ENCODE measurements at places on chromosomes 7 and 10. TPM values are rescaled to one million over a fixed set of nuclear protein-coding genes. Genes with fewer than 3 reads are reported as not detected.

DNA sequence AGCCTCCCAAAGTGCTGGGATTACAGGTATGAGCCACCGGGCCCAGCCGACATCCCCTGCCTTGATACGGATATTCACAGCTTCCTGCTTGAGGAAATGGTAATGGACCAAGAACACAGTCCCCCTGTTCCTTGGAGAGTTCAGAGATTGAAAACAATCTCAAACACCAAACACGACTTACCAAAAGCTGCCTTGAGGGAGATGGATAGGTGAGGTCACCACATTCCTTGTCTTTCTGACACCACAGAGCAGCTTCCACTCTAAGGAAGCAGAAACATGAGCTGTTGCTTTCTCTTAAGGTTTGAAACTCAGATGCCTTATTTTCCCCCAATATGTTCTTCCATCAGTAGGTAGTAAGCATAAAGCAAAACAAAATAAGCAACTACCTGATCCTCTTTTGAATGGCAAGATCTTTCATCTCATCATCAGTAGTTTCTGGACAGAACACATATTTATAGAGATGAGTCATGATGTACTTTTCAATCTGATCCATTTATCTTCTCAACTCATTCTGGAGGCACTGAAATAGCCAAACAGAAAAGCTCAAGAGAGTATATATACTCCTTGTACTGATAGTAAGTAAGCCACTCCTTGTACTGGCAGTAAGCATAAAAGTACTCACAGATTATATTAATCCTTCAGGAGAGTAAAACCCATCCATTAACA is 199.1 kb upstream of the KCTD7 start:
- DNase-seq: no peak

IGFBP1 gene
- total RNA-seq: not detected

- peak; percentile 98 for DNase-seq
Measured at GRCh38 chr7:95596198-95597063, at the start of gene PDK4. Gene PDK4 (minus strand): TSS chr7:95596516. CDS start chr7:95596293, 223 bp downstream.

GRCh38 chr7:4948402-4948801 is 10.6 kb downstream of the MMD2 start:
- no peak for DNase-seq

GRCh38 chr7:3942816-3943745 is 642.0 kb downstream of the SDK1 start:
- DNase-seq: no peak

ADCY1 gene
- 2.5 TPM for total RNA-seq

DNA sequence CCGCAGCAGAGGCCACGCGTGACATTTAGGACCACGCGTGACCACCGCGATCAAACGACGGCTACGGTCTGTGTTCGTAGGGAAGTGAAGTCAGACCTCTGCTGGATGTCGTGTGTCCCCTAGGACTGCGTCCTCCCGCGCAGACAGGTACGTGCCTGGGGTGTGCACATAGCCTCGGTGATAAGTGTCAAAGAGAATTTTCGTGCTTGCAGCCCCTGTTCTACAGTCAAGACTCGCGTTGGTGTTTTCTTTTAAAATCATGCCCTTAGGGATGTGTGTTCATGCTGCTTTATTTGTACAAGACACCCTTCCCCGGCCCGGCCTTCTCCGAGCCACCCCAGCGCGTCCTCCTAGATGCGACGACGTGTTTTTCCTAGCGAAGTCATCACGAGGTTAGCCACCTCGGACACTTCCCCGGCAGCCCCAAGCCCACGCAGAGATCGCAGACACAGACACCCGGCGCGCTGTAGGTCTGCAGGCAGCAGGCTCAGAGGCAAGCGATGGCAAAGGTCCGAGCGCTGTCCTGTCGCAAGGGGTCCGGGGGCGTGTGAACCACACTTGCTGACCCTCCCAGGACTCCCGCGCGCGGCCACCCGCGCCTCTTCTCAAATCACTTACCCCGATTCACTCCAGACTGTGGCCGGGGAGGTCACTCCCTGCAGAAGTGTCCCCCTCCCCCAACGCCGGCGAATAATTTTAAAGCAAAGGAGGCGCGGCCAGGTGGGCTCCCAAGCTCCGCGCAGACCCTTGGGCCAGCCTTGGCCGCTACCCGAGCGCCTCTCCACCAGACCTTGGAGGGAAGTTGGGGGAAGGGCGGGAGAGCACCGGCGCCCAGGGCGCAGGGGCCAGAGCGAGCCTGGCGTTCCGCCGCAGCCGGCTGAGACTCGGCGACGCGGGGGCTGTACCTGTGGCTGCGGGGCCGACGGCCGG is 552 bp downstream of the MKX start:
- no peak for DNase-seq

- no peak for DNase-seq
Measured at GRCh38 chr10:132870426-132870825, 71.9 kb downstream of the CFAP46 start.

- DNase-seq: no peak
Measured at GRCh38 chr10:95456516-95456915, 104.7 kb downstream of the SORBS1 start.

DNA sequence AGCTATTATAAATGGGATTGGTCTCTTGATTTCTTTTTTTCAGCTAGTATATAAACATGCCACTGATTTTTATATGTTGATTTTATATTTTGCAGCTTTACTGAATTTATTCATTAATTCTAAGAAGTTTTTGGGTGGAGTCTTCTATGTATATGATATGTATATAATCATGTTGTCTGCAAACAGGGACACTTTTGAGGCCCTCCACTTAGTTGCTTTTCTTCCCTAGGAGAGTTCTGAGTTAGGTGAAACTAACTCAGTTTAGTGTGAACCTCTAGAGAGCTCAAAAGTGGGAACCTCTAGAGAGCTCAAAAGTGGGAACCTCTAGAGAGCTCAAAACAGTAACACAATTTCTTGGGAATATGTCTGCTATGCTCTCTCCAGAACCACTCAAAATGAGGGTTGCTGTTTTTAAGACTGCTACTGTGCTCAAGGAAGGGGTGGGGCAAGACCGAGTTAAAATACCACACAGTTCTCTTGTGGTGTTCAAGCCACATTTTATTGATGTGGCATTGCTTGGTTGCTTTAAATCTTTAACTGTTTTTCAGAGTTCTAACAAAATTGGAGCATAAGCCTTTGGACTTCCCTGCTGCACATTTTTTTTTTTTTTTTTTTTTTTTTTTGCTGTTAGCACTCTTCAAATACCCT is 13.2 kb downstream of the CCDC7 start:
- DNase-seq: no peak

GRCh38 chr10:6578795-6579182 is 1.3 kb downstream of the PRKCQ start:
- DNase-seq: no peak

- no peak for DNase-seq
Measured at GRCh38 chr7:40810274-40810673, 675.5 kb downstream of the SUGCT start.

CRYGN gene
- total RNA-seq: 0.98 TPM

- no peak for DNase-seq
Measured at GRCh38 chr10:71087622-71088021, 124.7 kb upstream of the UNC5B start.

Data from breast epithelium (tissue), 4 donors.